H54 (cell line): ENCODE measurements at places on chromosomes 12 and 14.

DNA sequence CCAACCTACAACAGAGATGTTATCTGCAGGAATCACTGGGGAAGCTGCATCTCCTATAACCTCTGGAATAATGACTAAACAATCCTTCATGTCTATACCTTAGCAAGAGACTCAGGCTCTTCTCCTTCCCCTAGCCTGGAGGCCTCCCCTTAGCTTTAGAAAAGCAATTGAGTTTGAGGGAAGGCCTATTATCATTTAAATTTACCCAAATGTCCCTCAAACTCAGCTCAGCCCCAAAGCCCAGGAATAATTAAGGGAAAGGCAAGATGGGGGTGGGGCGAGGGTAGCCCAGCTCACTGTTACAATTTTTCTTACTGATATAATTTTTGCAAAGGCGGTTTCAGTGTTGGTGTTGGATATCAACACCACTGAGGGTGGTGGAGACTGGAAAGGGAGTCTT lies 151.4 kb upstream of the EEA1 start:
- DNase-seq: no peak

GRCh38 chr12:92020983-92021665 lies 124.5 kb downstream of the BTG1 start:
- no peak for DNase-seq

DNA sequence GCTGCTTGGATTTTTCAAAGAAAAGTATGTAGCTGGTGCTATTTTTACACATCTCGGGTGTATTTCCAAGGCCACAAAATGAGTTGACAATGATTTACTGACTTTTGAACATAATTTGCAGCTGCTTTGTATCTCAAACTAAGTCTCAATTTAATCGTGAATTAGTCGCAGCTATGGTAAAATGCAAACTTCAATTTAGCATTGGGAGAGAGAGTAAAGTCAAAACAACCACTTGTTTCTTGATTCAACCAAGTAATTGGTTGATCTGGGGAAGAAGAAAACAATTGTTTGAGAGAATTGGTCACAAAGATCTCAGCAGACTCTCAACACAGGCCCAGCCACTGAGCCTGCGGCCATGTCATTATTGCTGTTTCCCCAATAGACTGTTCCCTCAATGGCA lies 75.0 kb upstream of the DYRK2 start:
- DNase-seq: no peak

- DNase-seq: no peak
Observed at GRCh38 chr12:59070322-59070933, 150.1 kb upstream of the LRIG3 start.

- no peak for DNase-seq
Observed at GRCh38 chr12:88325816-88326189, 183.7 kb downstream of the TMTC3 start.

- DNase-seq: no peak
Observed at GRCh38 chr14:77543240-77543551, 44.6 kb upstream of the ISM2 start.

DNA sequence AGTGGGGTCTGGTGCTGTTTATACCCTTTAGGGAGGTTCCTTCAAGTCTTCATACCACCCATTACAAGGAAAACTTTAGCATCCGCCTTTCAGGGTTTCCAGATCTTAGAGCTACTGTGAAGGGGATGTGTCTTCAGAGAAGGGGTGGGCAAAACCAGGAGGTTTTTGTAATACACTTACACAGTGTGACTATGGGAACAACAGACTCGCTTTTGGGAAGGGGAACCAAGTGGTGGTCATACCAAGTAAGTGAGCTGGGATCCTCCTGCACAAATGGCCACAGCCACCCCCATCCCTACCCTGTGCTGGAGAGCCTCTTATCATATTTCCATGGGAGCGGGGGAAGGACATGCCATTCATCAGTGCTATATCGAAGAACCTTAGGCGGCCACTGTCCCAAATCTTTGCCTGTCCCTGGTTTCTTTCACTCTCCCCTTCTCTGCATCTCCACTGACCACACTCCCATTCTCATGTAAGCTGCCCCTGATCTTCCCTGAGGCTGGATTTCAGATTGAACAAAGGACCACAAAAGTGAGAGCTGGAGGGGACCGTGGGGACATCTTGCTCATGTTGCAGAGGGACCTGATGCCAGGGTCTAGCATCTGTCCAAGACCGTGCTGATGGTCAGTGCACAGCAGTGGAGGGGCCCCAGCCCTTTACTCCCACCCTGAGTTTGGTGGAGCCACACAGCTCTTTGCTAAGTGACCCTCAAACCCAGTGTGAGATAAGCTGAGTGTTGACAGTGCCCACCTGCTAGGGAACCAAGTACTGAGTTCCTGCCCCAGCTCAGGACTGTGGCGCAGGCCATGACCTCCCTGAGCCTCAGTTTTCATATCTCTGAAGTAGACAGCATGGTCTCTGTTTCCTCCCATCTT lies 51.4 kb downstream of the DAD1 start:
- DNase-seq: no peak

- no peak for DNase-seq
Observed at GRCh38 chr12:89618113-89618862, 90.3 kb downstream of the ATP2B1 start.

GRCh38 chr12:132695431-132695830 lies 8.0 kb downstream of the PXMP2 start:
- DNase-seq: no peak

- no peak for DNase-seq
Observed at GRCh38 chr14:52829527-52830185, 38.2 kb upstream of the GNPNAT1 start.

- no peak for DNase-seq
Observed at GRCh38 chr12:15632708-15633107, 156.5 kb downstream of the EPS8 start.

- peak; percentile 38 for DNase-seq
Observed at GRCh38 chr12:119704065-119704747, 36.3 kb downstream of the PRKAB1 start.

GRCh38 chr14:52189325-52189724 lies 78.2 kb upstream of the PTGDR start:
- DNase-seq: no peak

GRCh38 chr12:29039013-29039412 lies 110.1 kb upstream of the FAR2 start:
- no peak for DNase-seq

- DNase-seq: no peak
Observed at GRCh38 chr12:122215771-122216170, 10.1 kb downstream of the DIABLO start.

DNA sequence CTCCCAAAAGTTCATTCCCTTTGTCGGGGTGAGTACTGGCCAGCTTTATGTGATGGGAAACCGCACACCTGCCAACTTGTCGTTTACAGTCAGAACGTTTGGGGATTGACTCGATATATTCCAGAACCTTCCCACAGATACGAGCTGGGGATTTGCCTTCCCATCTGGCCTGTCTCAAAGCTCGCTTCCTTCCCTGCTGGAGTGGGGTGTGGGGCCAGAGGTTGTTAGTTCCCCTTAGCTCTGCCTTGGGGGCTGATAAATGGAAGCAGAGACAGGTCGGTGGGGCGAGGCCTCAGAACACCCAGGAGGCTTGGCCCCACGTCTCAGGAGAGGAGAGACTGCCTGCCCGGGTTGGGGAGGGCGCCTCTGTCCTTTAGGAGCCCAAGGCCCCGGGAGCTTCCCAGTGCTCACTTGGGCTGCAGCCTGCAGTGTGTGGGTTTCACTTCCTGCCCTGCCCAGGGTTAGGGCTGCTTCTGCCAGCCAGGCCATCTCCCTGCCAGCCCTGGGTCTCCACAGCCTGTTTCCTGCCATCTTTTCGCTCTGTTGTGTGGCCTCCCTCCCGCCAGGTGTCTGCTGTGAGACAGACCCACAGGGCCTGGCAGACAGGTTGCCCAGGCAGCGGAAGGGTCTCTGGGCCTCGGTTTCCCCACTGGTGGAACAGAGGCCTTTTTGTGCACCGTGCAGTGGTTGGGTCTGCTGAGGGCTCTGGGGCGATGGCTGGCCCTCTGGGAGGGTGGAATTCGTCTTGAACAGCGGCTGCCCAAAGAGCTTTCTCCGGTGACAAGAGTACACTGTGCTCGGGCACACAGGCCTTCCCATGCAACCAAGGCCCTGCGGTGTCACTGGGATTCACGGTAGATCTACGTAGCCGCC lies 8.1 kb upstream of the TEX22 start:
- DNase-seq: no peak

GRCh38 chr12:30764251-30764650 lies 9.5 kb upstream of the CAPRIN2 start:
- no peak for DNase-seq

GRCh38 chr14:22231018-22231417 lies 358.0 kb downstream of the DAD1 start:
- no peak for DNase-seq

DNA sequence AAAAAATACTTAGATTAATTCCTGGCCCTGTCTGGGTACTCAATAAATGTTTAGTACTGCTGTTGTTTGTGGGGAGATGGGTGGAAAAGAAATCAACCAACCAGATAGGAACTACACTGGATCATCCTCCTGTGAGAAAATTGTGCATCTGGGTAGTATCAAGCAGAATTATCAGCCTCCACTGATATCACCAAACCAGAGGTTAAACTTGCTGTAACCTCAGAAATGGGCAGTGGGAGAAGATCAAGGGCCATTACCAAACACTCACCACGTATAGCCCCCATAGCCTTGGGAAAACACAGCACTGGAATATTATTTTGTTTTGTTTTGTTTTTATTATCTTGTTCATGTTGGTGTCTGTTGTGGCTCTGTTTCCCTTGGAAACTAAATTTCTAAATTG lies 19.7 kb downstream of the VEZT start:
- no peak for DNase-seq
